WTC11 (cell line): ENCODE measurements at places on chromosomes 7 and 10. TPM values are rescaled to one million over a fixed set of nuclear protein-coding genes. Genes with fewer than 3 reads are reported as not detected.

Gene CASTOR2
- 36.5 to 40.1 TPM (median 38.7 TPM) in 3 replicates for total RNA-seq

Gene CLRN3
- not detected in 3 replicates for total RNA-seq

Gene ZNF425
- 3.8 to 5.8 TPM (median 4.9 TPM) in 3 replicates for total RNA-seq

Gene CUZD1
- 3.5 to 4.4 TPM (median 3.8 TPM) in 3 replicates for total RNA-seq

Gene PTPN20
- 0.96 to 2.0 TPM (median 1.7 TPM) in 3 replicates for total RNA-seq

Gene FGFR2
- 88.6 to 95.0 TPM (median 90.4 TPM) in 3 replicates for total RNA-seq

Gene ICA1
- 31.2 to 36.8 TPM (median 33.4 TPM) in 3 replicates for total RNA-seq

Gene HEPACAM2
- 0.18 TPM in 1 of 3 replicates, not detected in the others for total RNA-seq

Gene TACC2
- total RNA-seq = 22.2 to 28.9 TPM (median 23.1 TPM) in 3 replicates

Gene NPY
- 0.37 to 0.63 TPM (median 0.46 TPM) in 3 replicates for total RNA-seq

Gene FBXO24
- 0.70 to 1.3 TPM (median 0.94 TPM) in 3 replicates for total RNA-seq

Gene IL6
- total RNA-seq = 0.27 to 0.71 TPM (median 0.52 TPM) in 3 replicates

Gene GRID2IP
- 3.0 to 4.8 TPM (median 4.6 TPM) in 3 replicates for total RNA-seq

Gene TET1
- 59.2 to 71.4 TPM (median 62.0 TPM) in 3 replicates for total RNA-seq

Gene TBX20
- 0.24 to 0.37 TPM (median 0.25 TPM) in 3 replicates for total RNA-seq

Gene FAM131B
- total RNA-seq = 24.0 to 26.3 TPM (median 25.3 TPM) in 3 replicates

Gene UBE2D1
- total RNA-seq = 23.7 to 24.6 TPM (median 23.8 TPM) in 3 replicates

Gene ADGRA1
- total RNA-seq = 0.11 to 0.20 TPM (median 0.18 TPM) in 3 replicates

Gene CALML5
- total RNA-seq = 0.23 TPM in 1 of 3 replicates, not detected in the others

Gene DNA2
- 39.3 to 46.3 TPM (median 43.0 TPM) in 3 replicates for total RNA-seq

Gene SPDYE6
- not detected in 3 replicates for total RNA-seq

Gene IQCE
- total RNA-seq = 4.4 to 4.7 TPM (median 4.6 TPM) in 3 replicates

Gene NKX2-3
- not detected in 3 replicates for total RNA-seq

Gene PARG
- 51.9 to 57.1 TPM (median 55.1 TPM) in 3 replicates for total RNA-seq

Gene CYP2C18
- total RNA-seq = 0.07 to 0.28 TPM (median 0.14 TPM) in 3 replicates
